ENCODE measurements at places on chromosomes 16 and 17.

GRCh38 chr17:48062273-48062672, 14.1 kb downstream of the NFE2L1 start:
- DNase-seq, result no peak

DNA sequence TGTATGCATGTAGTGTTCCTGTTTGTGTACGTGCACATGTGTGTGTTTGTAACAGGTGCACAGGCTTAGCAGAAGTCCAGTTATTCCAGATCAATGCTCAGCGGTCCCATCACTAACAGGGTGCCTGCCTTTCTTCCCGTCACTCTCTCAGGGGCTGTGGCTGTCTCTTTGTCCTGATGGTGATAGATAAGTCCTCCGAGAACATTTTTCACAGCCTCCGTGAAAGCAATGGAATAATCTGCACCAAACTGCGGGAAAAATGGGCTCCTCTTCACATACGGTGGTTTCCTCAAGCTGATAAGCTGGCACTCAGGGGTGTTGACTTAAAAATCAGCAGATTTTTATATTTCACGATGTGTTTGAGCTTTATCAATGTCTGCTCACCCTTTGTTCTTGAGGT, 342.3 kb downstream of the TMEM114 start:
- DNase-seq, result no peak

GRCh38 chr16:27152121-27152520, 51.2 kb upstream of the KDM8 start:
- no peak for DNase-seq

- DNase-seq, result no peak
Measured at GRCh38 chr17:19540706-19541370, 7.2 kb downstream of the SLC47A1 start.

Measured in activated CD4-positive, alpha-beta T cell treated with anti-CD3 and anti-CD28 coated beads for 1 hour (primary cell).